Gastrocnemius medialis (tissue), 4 donors: ENCODE measurements at places on chromosomes 11 and 22.

DNA sequence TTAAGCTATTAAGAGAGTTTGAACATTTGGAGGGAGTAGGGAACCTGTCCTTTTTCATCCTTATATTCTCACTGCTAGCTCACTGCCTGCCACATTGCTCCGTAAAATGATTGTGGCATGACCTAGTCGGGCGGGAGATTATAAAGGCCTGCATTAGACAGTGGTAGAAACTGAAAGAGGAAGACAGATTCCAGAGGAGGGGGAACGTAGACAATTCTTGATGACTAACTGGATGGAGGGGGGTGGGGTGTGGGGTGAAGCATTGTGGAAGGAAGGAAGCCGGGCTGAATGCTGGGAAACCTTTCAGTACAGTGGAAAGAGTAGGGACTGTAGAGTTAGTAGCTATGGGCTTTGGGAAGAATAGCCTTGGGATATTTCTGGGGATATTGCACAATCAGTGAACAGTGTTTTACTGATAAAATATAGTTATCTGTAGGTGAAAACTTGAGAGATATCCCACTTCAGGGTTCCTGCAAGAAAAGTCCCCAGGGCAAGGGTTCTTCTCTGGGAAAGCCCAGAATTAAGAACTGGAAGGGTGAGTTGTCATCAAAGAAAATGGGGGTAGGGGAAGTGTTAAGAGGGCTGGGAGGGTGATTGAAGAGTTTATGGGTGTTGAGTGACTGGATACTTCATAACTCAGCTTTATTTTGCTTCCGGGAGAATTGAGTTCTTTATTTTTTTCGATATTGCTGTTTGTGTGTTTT, 2.1 kb downstream of the MED15 start:
- DNase-seq = peak; percentile 53

- peak; percentile 76 for DNase-seq
Measured at GRCh38 chr11:102144357-102145355, 34.4 kb downstream of the YAP1 start.

DNA sequence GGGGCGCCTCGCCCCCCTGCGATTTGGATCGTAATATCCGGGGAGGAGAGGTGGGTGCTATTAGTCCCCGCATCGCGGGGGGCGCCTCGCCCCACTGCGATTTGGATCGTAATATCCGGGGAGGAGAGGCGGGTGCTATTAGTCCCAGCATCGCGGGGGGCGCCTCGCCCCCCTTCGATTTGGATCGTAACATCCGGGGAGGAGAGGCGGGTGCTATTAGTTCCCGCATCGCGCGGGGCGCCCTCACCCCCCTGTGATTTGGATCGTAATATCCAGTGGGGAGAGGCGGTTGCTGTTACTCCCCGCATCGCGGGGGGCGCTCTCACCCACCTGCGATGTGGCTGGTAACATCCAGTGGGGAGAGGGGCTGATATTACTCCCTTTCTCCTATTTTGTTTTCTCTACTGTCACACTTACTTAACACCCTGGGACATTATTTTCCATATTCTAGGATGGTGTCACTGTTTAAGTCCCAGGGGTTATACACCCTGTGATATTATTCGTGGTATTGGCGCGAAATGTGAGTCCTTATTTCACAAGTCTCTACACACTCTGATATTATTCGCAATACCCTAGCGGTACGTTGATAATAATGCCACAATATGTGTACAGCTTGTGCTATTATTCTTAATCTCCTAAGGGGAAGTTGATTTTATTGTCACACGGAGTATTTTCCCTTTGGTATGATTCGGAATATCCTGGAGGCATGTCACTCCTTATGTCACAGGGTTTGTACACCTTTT, 57.8 kb upstream of the ALDH3B2 start:
- no peak for DNase-seq

- DNase-seq = no peak
Measured at GRCh38 chr22:45504373-45505341, 2.0 kb downstream of the FBLN1 start.

GRCh38 chr11:34655335-34656008, 34.6 kb downstream of the EHF start:
- no peak for DNase-seq

DNA sequence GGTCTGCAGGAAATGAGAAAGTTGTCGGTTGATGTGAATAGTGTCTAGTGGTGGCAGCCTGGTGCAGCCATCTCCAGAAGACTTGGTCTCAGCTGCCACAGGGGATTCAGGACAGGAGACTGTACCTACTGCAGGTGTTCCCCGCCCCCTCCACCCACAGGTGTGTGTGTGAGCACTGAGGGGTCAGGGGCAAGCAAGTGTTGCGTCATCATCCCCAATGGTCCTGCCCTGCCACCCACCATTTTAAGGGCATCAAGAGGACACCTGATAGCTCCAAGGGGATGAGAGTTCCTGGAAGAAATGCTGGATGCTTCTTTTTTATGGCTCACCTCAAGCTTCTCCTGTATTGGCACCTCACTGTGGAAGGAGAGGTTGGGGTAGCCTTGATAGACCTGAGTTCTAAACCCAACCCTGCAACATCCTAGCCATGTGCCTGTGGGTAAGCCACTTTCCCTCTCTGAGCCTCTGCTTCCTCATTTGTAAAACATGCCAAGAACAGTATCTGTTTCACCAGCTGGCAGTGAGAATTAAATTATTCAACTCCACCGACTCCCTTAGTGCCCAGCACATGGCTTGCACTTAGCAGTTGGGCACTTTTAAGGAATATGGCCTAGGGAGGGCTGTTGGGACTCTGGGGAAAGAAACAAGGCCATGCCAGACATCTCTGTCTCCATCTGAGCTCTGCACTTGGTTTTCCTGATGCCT, 6.1 kb downstream of the C11orf91 start:
- no peak for DNase-seq
